ENCODE measurements at places on chromosomes 13 and 19.

- DNase-seq, result no peak
These were observed 1.3 kb upstream of the DUS3L start for GRCh38 chr19:5792224-5792623.

- no peak for DNase-seq
These were observed 166.2 kb downstream of the KCTD12 start for GRCh38 chr13:76719955-76720354.

DNA sequence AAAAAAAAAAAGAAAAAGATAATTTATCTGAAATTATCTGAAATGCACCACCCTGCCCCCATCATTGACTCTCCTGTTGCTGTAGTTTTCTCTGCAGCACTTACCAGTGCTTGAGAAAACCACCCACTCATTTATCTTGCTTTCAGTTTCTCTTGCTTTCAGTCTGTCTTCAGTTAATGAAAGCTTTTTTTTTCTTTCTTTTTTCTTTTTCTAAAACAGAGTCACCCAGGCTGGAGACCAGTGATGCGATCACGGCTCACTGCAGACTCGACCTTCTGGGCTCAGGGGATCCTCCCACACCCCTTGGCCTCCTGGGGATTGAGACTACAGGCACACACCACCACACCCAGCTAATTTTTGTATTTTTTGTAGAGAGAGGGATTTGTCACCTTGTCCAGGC is 4.3 kb upstream of the ACP5 start:
- peak; percentile 92 for DNase-seq

DNA sequence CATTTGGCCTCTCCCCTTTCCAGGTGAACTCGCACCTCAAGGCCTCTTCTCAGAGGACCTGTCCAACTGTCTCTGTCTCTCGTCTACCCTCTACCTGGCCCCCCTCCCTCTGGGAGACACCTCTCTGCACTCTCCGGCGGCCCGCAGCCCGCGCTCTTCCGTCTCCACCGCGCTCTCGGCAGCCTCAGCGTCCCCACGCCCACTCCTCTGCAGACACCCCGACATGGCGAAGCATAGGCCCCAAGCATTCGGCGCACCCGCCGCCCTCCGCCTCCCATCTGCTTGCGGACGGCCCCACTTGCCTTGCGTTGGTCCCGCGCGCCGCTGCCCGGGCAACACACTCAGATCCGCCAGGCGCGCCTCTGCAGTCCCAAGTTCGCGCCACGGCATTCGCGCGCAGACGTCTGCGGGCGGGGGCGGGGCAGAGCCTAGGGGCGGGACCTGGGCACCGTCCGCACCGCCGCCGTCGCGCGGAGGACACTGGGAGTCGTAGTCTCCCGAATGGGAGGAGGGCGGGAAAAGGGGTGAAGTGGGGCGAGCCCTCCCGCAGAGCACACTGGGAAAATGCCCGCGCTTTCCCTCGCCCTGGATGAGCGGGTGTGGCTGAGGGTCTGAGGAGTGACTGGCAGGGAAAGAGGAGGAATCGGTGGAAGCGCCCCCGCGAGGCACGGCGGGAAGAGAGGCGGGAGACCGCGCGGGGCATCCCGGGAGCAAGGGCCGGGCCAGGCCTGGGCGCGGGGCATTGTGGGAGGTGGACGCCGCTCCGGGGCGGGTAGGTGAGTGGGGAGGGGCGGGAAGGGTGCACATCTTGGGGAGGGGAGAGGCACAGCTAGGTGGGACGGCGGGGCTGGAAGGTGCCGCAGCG is at the start of the genes LIG1 and ZSWIM9:
TSS of gene LIG1 (minus strand) at position 406 of the 865 bp plus-strand sequence. CDS start 4,778 bp downstream, outside the sequence.
TSS of gene ZSWIM9 (plus strand) at position 742 of the 865 bp plus-strand sequence. CDS start 1,123 bp downstream, outside the sequence.
- DNase-seq, result peak; percentile 98

DNA sequence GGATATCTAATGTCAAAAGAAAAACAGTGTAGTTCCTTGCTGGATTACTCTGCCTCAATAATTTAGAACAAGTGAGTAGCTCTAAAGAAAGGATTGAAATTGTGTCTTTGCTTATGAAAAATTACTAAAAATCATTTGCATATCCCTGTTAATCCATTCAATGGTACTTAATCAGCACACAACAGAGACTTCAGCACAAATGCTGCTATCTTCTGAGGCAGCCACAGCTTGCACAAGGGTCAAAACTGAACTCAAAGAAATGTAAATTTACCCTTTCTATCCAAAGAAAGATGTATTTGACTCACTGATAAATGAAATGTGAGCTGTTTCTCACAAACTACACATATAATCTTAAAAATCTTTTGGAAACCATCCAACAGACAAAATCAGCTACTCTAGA is 116.2 kb downstream of the LHFPL6 start:
- DNase-seq, result no peak

DNA sequence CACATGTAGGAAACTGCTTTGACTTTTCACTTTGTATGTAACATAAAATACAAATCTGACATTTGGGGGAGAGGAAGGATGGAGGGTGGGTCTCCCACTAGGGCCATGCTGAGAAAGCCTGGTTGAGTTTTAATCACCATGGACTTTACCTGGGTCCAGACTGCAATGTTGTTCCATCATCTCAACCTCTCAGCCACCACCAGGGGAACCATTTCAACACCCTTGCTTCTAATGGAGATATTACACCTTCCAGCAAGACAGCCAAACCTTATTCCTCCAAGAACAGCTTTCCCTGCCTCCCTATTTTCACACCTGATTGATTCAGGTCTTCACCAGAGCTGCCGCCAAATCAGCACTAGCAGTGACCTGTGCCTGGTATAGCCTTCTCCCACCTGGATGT is 56.0 kb downstream of the ZAR1L start:
- DNase-seq, result no peak

GRCh38 chr13:52651897-52652195 is 790 bp upstream of the SUGT1 start:
- DNase-seq, result no peak

GRCh38 chr13:107977071-107977574 is 238.2 kb downstream of the LIG4 start:
- DNase-seq, result no peak

DNA sequence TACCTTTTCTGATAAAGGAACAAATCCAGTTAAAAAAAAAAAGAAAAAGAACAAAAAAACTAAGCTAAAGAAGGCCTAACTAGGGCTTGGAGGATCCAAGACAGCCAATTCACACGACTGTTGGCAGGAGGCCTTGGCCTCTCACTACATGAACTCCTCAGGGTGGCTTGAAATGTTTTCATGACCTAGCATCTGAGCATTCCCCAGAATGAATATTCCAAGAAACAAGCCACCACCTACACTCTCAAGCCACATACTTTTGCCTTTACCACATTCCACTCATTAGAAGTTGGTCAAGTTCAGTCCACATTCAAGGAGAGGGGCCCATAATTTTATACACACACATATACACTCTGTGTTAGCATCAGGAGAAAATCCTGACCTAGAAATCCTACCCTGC is 97.6 kb upstream of the SIAH3 start:
- DNase-seq, result no peak

- peak; percentile 52 for DNase-seq
These were observed 41.8 kb downstream of the EFNB2 start for GRCh38 chr13:106493533-106494220.

GRCh38 chr19:1384478-1385110 is 887 bp downstream of the NDUFS7 start:
- DNase-seq, result no peak

GRCh38 chr13:112246731-112247470 is 129.3 kb upstream of the SPACA7 start:
- no peak for DNase-seq

DNA sequence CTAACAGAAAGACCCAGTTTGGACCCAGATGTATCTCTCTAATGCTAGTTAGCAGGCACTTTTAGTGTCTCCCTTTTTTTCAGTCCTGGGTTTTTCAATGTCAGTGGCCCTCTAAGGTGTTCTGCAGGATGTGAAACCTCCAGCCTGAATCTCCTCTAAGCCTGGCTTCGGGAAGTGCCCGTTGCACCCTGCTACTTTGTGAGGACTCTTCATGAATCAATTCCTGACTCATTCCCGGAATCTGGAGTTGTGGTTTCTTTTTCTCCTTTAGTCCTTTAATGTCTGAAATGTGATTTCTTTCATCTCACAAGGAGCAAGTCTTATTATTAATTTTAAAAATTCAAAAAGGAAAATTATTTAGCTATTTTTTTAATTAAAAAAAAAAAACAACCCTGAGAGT is 116.0 kb downstream of the ZNF536 start:
- no peak for DNase-seq

DNA sequence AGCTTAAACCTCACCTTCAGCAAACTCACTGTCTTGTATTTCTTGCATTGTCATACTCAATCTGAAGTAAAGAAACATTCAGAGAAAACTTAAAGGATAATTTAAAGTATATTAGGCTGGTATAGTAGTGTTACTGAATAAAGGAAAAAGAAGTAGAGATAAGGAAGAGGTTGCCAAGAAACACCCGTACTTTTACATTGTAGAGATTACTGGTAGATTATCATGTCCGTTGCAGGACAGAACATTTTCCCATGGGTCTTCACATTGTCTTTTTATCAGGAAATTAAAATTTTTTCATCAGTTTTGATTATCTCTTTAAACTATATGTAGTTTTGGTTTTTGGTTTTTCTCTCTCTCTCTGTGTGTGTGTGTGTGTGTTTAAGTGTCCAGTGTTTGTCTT is 19.9 kb upstream of the GPR183 start:
- DNase-seq, result no peak

- DNase-seq, result peak; percentile 59
These were observed 607.6 kb downstream of the FGF9 start for GRCh38 chr13:22278336-22278929.

DNA sequence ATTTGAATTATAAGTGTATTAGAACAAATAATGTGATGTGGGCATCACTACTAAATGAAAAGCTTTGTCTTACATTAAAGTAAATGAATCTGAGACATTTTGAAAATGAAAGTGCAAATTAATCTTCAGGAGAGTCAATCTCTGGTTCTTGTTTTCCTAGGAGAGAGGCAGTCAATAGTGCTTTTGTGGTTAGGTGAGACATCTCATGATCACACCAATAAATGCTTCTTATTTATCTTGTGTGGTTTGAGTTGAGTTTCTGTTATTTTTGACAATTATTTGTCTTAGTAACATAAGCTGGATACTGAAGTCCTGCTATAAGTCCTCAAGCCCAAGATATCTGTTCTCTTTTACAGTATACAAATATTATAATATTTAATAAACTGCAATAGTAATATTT is 1378.0 kb upstream of the PCDH9 start:
- DNase-seq, result no peak

DNA sequence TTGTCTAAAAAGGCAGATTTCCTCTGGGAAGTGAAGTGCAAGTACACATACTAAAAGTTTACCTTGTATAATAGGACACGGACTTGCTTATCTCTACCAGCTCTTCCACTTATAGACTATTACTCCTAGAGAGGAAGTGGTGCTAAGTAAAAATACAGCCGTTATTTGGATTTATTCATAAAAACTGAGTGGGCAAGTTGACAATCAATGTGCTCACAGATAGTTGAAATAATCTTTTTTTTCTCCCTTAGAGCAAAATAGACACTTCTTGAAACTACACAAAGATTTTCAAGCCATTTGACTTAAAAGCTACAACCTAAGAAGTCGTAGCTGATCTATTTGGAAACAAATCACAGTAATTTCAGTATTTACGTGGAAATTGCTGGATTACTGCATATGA is 2584.7 kb upstream of the PCDH20 start:
- no peak for DNase-seq

DNA sequence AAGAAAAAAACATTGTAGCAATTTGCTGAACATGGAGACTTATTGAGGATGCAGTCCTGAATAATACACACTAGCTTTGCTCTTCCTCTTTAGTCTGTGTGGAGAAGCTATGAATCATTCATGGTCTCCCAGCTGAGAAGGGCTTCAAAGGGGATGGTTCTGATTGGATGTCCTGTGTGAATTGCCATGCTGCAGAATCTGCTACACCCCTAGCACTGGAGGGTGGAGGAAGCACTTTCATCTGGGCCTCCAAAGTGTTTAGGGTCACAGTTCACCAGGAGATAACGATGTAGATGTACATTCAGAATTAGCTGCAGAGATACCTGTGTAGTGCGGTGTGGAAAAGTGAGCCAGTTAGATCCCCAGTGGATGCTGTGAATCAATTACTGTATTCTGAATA is 321.1 kb upstream of the EDNRB start:
- DNase-seq, result peak; percentile 9

- DNase-seq, result no peak
These were observed 115.2 kb upstream of the SOX21 start for GRCh38 chr13:94827566-94827965.

DNA sequence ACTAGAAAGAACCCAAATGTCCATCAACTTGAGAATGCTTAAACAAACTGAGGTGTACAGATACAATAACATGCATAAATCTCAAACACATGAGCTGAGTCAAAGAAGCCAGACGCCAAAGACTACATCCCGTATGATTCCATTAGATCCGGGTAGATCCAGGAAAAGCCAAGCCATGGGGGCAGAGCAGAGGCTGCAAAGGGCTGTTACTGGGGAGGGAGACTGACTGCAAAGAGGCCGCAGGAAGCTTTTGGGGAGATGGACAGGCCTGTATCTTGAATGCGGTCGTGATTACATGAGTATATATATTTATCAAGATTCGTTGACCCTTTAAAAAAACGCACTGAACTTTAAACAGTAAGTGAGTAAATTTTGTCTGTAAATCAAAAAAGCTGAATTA is 28.7 kb downstream of the GGACT start:
- DNase-seq, result no peak

DNA sequence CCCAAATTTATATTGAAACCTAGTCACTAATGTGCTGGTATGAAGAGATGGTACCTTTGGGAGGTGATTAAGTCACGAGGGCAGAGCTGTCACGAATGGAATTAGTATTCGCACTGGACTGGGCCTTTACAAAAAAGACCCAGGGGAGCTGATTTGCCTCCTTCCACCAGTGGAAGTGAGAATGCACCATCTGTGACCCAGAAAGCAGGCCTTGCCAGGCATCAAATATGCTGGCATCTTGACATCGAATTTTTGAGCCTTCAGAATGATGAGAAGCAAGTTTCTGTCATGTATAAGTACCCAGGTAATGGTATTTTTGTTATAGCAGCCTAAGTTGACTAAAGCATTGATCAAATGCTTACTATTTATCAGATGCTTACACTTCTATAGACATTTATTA is 373.6 kb downstream of the FGF14 start:
- DNase-seq, result no peak

GRCh38 chr13:32938314-32938713 is 77.9 kb upstream of the KL start:
- no peak for DNase-seq

- DNase-seq, result no peak
These were observed 12.9 kb upstream of the LRRC4B start for GRCh38 chr19:50580970-50581634.

DNA sequence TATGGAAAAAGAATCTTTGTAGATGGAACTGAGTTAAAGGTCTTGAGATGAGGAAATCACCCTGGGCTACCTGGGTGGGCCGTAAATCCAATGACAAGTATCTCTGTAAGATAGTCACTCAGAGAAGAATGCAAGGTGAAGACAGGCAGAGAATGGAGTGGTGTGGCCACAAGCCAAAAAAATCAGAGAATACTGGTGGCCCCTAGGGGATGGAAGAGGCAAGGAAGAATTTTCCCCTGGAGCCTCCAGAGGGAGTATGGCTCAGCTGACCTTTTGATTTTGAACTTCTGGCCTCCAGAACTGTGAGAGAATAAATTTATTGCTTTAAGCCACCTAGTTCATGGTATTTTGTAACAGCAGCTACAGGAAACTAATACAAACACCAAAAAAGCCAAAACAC is 32.7 kb upstream of the CSNK1A1L start:
- DNase-seq, result no peak
